Activated T-helper 2 cell treated with anti-CD3 and anti-CD28 coated beads, Interferon-gamma antibody, Interleukin-2, Interleukin-4, amounts not matched to agents 10 μg/mL and 5 μg/mL and 100 μg/mL, durations not matched to agents 14 hours and 24 hours and 36 hours (primary cell): ENCODE measurements at places on chromosomes 1 and 21.

GRCh38 chr1:108617008-108617723 lies 43.7 kb downstream of the HENMT1 start:
- no peak for DNase-seq

GRCh38 chr1:78401148-78401547 lies 89.6 kb upstream of the PTGFR start:
- no peak for DNase-seq

GRCh38 chr21:39175154-39175553 lies 8.1 kb downstream of the PSMG1 start:
- DNase-seq: no peak

GRCh38 chr1:216914974-216915373 lies 191.7 kb upstream of the ESRRG start:
- no peak for DNase-seq

DNA sequence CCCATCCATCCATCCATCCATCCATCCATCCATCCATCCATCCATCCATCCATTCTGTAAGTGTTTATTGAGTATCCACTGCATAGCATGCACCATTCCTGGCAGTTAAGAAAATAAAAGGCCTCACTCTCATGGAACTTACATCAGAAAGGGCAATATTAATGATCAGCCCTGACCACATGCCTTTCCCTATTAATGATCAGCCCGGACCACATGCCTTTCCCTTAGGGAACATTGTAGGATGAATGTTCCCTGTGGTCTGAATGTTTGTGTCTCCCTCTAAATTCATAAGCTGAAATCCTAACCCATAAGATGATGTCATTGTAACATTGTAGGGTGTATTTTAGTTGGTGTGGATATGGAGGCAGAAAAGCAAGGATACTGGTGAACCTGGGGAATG lies 365.8 kb downstream of the KIF26B start:
- DNase-seq: no peak
